ENCODE measurements at places on chromosomes 5 and 9.

- DNase-seq, result no peak
These were observed 123.5 kb downstream of the TSSK1B start for GRCh38 chr5:113311301-113311700.

DNA sequence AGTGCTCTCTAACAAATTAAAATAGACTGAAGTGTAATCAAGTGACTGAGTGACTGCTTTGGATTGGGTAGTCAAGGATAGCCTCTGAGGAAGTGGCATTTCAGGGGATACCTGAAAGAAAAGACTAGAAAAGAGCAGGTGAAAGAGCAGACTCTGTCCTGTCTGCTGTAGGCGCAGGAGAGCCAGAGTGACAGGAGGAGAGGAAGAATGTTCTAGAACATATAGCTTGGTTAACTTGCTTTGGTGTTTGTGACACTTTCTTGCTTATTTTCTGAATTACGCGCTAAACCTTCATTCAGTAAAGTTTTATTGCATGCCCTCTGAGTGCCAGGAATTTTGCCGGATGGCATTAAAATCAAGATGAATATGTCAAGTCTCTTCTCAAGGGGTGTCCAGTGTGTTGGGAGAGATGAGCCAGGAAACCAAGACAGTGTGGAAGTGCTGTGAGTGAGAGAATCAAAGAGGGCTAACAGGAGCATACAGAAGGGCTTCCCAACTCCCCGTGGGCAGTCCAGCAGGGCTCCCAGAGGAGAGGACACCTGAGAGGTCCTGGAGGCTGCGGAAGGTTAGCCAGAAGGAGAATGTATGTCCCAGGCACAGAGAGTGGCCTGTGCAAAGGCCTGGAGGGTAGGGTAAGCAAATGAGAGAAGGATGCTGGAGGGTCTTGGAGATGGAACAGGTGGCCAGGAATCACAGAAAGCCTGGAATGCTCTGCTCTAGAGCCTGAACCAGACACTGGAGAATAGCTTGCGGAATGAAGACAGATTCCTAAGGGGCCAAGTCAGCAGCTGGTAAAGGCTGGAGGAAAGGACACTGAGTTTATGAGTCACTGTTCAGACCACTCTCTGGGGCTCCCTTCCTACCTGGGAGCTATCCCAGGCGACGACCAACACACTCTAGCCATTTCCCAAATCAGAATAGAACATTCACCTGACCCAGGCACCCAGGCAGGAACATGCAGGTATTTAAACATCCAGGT, 59.3 kb downstream of the SLC22A5 start:
- DNase-seq, result no peak

- DNase-seq, result no peak
These were observed 196.9 kb downstream of the TUSC1 start for GRCh38 chr9:25481372-25481771.

DNA sequence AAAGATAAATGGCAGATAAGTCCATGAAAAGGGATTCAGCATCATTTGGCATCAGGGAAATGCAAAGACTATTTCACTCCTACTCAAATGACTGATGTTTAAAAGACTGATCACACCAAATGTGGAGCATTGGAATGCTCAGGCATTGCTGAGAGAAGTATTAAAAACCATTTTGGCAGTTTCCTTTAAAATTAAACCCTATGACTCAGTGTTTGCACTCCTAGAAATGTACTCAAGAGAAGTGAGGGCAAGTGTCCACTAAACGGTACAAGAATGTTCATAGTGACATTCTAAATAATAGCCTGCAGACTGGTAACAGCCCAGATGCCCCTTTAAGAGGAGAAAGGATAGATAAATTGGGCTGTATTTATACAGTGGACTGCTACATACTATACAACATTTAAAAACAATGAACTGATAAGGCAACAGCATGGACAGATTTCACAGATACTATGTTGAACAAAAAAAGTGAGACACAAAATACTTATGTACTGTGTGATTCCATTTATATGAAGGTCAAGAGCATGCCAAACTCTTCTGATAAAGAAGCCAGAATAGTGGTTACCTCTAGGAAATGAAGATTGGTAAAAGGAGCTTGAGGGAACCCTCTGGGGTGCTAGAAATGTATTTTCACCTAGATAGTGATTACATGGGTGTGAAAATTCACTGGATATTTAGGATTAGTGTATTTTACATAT, 24.6 kb downstream of the APC start:
- DNase-seq, result no peak

DNA sequence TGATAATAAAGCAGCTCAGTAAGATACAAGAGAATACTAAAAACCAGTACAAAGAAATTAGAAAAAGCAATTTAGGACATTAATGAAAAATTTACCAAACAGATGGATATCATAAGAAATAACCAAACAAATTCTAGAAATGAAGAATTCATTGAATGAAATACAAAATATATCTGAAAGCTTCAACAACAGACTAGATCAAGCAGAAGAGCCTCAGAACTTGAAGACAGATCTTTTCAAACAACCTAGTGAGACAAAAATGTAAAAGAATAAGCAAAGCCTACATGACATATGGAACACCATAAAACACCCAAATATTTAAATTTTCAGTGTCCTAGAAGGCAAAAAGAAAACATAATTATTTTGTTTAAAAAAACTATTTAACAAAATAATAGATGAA, 66.9 kb downstream of the SKIC3 start:
- no peak for DNase-seq

GRCh38 chr5:39473156-39473775, 48.5 kb upstream of the DAB2 start:
- no peak for DNase-seq

- DNase-seq, result no peak
These were observed 33.9 kb downstream of the TRIP13 start for GRCh38 chr5:926417-927171.

GRCh38 chr9:117719161-117719920, 15.1 kb downstream of the TLR4 start:
- no peak for DNase-seq

- DNase-seq, result peak; percentile 13
These were observed 43.1 kb downstream of the PTCD2 start for GRCh38 chr5:72363166-72363802.

- no peak for DNase-seq
These were observed 23.8 kb downstream of the DAB2 start for GRCh38 chr5:39400713-39401578.

DNA sequence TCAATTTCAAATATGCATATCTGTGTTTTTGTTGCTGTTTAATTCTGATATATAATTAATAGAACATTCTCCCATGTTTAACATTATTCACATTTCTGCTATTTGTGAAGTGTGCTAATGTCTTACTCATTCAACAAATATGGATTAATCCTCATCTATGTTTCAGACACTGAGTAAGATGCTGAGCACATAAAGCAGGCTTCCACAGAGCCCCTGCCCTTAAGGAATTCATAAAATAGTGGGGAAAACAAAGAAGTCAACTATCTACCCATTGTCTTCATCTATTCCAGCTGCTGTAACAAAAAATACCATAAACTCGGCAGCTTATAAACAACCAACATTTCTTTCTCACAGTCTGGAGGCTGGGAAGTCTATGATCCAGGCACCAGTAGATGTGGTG, 333.3 kb downstream of the SEMA5A start:
- no peak for DNase-seq

GRCh38 chr9:21862871-21863270, 60.4 kb downstream of the MTAP start:
- DNase-seq, result no peak

DNA sequence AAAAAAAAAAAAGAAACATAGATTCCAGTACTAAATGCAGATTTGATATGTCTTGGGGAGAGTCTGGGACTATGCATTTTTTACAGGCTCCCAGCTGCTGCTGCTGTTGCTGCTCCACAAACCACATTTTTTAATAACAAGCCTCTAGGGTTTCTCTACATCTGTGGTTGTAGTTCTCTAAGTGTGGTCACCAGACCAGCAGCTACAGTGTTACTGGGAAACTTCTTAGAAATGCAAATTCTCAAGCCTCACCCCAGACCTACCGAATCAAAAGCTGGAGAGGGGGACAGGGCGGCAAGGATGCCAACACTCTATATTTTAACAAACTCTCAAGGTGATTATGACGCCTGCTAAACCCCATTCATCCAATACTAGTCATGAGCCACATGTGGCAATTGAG, 293.4 kb upstream of the PTGER4 start:
- no peak for DNase-seq

DNA sequence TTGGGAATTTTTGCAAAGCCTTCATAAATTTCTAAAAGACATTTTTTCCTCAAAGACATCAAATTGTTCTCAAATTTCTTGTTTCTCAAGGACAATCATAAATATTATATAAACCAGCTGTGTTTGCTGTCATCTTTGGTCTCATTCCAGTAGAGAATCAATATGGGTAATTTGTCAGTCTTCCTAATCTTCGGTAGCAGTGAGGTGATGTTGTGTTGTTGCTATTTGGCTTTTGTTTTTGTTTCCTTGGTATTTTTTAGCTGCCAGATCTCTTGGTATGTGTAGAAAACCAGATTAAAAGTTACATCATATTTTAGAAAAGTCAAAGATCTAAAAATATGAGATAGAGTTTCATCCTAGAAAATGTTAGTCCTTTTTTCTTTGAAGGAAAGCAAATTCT, 87.5 kb downstream of the CAMK4 start:
- no peak for DNase-seq

DNA sequence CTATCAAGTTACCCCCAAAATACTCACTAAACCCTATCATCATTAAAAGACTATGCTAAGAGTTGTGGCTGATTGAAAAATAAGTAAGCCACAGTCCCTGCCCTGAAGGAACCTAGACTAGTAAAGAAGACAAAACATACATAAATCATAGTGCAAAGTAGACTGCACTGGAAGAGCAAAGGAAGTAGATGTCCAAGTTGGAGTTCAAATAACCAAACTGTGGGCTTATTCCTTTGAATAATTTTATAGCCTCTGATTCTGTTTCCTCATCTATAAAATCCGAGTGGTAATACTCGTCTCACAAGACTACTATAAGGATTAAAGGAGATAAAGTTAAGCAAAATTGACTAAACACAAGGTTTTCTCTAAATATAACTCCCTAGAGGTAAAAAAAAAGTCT, 140.4 kb downstream of the TLE1 start:
- no peak for DNase-seq

DNA sequence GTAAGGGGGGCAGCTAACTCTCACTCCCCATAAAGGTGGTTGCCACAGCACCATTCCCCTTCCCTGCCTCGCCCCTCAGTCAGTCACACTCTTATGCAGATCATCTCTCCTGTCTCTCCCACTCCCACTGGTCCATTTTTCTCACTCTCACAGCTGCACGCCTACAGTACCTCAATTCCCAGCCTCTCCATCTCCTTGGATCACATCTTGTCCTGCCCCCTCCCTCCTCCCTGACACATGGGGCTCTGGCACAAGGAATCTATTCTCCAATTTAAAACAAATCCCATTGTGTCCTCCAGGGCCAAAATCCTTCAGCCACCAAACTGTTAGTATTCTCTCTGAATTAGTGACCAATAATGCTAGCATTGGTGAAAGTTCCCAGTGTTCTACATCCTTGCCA, 114.4 kb downstream of the AUH start:
- DNase-seq, result no peak

Measured in H54 (cell line).